Globus pallidus (tissue), 1 donor: ENCODE measurements at places on chromosomes 7 and 10.

- no peak for DNase-seq
These were observed 17.0 kb upstream of the TRIM8 start for GRCh38 chr10:102627291-102627735.

DNA sequence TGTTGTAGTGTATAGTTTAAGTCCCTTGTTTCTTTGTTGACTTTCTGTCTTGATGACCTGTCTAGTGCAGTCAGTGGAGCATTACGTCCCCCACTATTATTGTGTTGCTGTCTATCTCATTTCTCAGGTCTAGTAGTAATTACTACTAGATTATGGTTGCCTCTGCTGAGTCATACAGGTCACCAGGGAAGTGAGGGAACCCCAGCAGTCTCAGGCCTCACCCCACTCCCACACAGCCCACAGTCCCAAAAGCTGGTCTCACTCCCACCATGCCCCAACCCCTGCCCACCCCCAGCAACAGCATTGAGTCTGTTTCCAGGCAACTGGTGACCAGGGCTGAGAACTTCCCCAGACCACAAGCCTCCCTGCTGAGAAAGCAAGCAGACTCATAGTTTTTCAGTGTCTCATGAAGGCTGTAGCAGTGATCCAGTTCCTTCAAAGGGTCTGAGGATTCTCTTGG lies 88.0 kb downstream of the PLXDC2 start:
- no peak for DNase-seq

GRCh38 chr10:106312087-106312486 lies 852.4 kb downstream of the SORCS1 start:
- no peak for DNase-seq

GRCh38 chr10:8045726-8046494 lies 8.6 kb upstream of the GATA3 start:
- no peak for DNase-seq

GRCh38 chr7:91852263-91852741 lies 28.2 kb downstream of the MTERF1 start:
- DNase-seq = no peak

DNA sequence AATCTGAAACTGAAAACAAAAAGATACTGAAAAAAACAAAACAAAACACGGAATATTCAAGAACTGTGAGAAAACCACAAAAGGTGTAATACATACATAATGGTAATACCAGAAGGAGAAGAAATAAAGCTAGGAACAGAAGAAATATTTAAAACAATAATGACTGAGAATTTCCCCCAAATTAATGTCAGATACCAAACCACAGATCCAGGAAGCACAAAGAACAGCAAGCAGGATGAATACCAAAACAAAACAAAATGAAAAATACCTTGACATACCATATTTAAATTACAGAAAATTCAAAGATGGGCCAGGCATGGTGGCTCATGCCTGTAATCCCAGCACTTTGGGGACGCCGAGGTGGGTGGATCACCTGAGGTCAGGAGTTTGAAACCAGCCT lies 57.7 kb upstream of the PARD3 start:
- DNase-seq = no peak

- DNase-seq = no peak
These were observed 178.2 kb downstream of the RELN start for GRCh38 chr7:103811290-103811689.

GRCh38 chr7:33449847-33450246 lies 320.5 kb downstream of the BBS9 start:
- no peak for DNase-seq

DNA sequence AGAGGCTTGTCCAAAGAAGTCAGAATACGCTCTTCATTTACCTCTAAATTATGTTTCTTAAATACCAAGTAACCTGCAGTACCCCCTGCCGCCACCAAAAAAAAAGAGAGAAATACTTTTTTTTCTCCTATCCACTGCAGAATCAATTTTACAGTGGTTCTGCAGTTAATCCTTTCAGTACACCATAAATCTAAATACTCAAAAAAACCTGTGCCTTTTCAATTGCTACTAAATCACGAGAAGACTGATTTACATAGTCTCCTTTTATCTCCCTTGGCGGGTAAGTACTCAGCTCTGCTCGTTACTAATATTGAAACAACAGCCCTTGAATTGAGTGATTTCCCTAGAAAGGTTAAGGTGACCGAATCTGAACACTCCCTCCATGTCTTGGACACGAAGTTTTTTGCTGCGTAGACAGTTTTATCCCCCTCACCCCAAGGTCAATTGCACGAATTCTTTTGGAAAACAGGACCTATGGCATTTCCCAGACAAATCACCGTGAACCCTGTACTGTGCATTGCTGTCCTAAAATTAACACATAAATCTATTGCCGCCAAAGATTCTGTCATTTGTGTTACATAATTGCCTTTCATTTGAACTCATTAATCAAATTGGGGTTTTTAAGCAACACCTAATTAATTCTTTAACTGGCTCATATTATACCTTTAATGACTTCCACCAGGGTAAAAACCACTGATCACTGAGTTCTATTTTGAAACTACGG lies 512 bp upstream of the VIM start:
- no peak for DNase-seq

GRCh38 chr7:149727899-149728476 lies 45.4 kb downstream of the ZNF467 start:
- no peak for DNase-seq

- no peak for DNase-seq
These were observed 256.0 kb upstream of the MKI67 start for GRCh38 chr10:128382225-128382624.

DNA sequence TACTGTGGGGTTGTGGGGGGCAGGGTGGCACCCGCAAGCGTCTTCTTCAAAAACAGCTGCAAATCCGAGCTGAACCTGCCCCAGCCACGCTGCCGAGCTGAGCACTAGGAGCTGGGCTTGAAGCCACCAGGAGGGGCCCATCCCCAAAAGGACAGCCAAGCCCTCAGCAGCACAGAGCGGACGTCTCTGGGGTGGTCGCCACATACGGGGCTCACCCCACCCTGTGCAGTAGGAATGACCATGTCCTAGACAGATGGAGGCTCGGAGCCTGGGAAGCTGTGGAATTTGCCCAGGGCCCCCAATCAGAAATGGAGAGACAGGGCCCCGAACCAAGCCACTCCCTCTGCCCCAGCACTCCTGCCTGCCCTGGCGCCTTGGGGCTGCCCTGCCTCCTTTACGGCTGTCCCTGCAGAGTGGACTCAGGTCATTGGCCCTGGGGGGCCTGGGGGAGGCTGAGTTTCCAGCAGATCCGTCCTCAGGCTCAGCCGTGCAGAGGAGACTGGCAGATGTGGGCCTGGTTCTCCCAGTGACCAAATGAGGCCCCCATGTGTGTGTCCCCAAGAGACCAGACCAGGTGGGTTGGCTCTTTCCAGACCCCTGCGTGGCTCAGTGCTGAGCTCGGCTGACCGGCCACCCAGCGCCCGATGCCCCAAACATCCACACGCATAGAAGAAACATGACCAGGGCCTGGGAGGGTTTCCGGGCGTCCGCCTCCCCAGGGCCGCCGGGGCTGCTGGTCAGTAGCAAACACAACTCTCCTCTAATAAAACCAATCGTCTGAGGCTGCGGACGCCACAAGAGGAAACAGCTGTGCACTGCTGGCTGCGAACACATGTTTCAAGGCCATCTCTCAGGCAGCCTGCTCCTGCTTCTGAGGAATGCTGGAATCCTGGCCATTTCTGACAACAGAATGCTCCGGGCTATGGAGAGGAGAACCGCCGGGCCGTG lies 54.9 kb downstream of the PDGFA start:
- no peak for DNase-seq

- DNase-seq = no peak
These were observed 1.5 kb downstream of the SFRP5 start for GRCh38 chr10:97770255-97770654.

DNA sequence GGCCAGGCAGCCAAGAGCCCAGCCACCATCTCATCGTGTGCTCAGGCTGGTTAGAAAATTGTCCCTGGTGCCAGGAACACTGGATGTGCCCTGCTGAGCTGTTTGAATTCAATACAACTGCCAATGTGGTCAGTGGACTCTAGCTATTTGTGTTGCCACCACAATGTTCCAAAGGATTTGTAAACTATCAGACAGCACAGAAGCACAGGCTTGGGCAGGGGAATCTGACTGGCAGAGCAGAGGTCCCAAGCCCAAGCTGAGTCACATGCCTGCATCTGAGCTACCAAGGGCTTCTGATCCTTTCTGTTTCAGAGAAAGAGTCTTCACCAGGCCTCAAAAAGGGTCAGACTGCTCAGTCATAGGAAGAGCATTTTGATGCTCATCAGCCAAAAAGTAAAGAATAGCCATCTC lies 232.1 kb upstream of the SEMA3C start:
- DNase-seq = peak; percentile 59

DNA sequence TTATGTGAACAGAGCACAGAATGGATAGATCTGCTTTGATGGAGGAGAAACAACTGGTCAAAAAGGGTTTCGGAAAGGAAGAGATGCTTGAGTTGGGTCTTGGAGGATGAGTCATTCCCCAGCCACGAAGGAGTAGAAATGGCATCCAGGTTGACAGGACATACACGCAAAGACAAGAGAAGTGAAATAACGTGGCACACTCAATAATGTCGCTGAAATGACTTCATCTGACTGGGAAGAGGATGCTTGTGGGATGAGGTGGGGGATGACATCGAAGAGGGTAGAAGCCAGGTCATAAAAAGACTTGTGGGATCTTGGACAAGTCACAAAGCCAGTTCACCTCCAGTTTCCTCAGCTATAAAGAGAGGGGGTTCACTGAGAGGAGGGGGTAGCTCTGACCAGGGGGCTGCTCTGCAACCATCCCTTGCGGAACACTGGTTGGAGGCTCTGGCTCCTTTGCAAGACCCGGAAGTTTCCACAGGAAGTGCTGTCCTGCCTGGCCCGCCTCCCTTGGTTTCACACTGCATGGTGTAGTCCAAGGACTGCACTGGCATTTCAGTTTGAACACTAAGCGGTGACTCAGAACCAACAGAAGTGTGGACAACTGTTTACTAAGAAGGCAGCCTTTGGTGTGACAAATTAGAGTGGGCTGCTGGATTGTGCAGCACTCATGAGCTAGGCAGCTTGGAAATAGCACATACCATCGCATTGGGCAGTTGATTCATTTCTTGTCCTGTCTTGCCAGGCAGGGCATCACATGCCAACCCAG lies 189.9 kb upstream of the ADO start:
- no peak for DNase-seq

GRCh38 chr7:104487642-104488041 lies 159.2 kb downstream of the LHFPL3 start:
- DNase-seq = no peak

DNA sequence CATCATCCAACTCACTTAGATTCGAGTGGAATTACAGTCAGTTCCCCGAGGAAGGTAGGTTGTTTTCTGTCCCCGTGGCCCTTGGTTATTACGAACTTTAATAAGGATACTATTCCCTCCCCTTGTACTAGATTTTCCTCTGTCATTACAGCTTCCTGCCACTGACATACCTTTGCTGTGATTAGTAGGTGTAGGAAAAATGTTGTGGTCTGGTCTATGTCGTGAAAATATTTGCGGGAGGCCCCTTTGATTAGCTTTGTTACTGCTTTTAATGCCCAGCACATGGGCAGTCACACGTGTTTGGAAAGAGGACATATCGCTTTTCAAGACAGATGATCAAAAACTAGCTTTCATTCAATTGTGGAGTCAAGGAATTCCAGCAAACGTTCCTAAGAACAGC lies 92.2 kb downstream of the GATA3 start:
- no peak for DNase-seq

DNA sequence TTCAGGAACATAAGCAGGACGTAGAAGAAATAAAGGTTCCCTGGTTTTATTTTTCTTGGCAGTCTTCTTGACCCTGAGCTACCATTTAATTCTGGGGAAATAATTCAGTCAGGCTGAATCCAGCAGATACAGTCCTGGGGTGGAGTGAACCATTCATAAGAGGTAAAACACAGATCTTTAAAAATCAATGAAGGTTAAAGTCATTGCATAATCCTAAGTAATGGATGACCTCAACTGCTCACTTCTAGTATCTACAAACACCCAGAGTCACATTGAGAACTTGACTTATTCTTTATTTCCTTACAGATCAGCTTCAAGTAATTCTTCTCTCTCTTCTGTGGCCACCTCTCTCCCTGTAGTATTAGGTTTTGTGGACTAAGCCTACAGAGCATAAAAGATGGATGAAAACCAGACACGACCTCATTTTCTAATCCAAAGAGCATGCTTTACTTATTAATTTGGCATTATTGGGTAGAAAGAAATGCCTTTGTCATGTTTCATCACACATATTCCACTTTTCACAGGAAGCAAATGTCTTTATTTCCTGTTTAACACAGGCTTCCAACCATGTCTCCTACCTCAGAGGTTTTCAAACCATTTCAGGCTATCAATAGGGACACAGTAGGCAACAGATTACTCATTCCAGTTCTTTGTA lies 182.3 kb upstream of the IMMP2L start:
- no peak for DNase-seq

DNA sequence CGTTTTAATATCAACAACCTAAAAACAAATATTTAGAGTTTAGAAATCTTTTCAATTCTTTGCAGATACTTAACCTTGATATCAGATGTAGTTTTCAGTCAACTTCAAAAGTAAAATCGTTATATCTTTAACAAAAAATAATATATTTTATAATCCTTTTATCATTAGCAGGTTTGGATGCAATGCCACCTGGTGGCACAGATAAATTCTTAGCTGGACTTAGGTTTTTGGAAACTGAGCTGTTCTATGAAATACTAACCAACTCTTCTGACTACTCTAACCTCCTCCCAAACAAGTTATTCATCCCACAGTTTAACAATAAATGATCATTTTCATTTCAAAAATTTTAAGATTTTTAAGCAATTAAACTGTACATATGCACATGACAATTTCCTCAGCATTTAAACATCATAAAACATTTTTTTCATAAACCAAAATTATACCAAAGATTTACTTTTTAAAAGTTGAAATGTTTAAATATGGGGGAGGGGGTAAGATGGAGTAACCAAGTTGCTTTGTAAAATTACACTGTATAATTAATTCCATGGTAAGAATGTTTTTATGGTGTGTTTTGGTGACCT lies 56.9 kb downstream of the HIBADH start:
- no peak for DNase-seq

DNA sequence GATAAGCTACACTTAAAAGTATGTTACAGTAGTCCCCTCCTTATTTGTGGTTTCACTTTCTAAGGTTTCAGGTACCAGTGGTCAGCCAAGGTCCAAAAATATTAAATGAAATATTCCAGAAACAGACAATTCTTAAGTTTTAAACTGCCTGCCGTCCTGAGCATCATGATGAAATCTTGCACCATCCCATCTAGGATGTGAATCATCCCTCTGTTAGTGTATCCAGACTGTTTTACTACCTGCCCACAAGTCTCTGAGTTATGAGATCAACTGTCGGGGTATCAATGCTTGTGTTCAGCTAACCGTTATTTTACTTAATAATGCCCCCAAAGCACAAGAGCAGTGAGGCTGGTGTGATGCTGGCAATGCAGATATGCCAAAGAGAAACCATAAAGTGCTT lies 11.4 kb downstream of the KDM7A start:
- DNase-seq = no peak

- DNase-seq = no peak
These were observed 62.1 kb upstream of the ZNF746 start for GRCh38 chr7:149559711-149560110.

DNA sequence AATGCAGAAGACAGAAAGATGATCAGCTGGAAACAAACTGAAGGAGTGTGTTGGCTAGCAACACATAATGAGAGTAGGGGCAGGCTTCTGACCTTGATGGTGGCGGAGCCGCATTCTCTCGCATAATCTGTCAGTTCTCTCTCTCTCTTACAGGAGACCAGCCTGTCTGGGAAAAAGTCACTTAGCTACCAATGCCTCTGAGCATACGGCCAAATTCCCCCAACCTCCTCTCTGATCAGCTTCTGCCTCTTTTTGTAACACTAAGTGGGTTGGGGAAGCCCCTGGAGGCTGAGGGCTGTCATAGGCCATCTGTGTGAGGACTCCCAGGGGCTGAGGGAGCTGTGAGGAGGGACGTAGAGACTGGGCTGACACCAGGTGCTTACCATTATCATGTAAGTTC lies 104.6 kb downstream of the HIPK2 start:
- DNase-seq = no peak
